ENCODE measurements at places on chromosomes 16 and 17.

DNA sequence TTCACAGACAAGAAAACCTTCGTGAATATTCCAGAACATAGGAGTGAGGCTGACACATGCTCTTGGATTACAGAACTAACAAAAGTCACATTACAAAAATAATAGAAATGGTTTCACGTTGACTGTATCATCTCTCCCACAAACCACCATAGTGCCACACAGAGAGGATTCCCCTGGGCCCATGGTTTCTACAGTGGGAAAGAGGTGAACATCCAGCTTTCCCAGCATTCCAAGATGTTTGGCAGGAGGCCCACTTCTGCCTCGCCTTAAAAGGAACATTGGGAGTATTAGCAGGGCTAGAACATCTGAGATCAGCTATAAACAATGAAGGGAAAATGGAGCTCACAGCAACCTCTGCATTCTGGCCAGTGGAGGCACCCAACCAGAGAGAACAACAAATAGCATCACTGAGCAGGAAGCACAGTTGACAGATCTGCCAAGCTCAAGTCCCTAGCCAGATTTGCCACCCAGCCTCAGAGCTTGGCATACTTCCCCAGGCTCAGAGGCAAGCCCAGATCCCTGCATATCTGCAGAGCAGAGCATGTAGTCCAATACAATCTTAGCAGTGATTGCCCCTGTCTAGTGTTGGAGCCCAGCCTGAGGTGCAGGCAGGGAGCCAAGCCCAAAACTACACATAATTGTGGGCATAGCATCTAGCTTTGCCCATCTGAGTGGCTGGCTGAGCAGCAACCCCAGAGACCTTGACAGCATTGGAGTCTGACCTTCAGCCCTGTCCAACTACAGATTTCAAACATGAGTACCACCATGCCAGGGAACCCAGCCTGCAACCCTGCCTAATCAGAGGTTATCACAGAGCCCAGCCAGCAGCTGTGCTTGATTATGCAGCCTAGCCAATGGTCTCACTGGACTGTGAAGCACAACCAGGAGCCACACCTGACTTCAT, 260.4 kb downstream of the CEP112 start:
- no peak for DNase-seq

- no peak for DNase-seq
These were observed 33.8 kb downstream of the SLC47A1 start for GRCh38 chr17:19567216-19568015.

- DNase-seq = no peak
These were observed 126.0 kb downstream of the HS3ST3A1 start for GRCh38 chr17:13475574-13476223.

DNA sequence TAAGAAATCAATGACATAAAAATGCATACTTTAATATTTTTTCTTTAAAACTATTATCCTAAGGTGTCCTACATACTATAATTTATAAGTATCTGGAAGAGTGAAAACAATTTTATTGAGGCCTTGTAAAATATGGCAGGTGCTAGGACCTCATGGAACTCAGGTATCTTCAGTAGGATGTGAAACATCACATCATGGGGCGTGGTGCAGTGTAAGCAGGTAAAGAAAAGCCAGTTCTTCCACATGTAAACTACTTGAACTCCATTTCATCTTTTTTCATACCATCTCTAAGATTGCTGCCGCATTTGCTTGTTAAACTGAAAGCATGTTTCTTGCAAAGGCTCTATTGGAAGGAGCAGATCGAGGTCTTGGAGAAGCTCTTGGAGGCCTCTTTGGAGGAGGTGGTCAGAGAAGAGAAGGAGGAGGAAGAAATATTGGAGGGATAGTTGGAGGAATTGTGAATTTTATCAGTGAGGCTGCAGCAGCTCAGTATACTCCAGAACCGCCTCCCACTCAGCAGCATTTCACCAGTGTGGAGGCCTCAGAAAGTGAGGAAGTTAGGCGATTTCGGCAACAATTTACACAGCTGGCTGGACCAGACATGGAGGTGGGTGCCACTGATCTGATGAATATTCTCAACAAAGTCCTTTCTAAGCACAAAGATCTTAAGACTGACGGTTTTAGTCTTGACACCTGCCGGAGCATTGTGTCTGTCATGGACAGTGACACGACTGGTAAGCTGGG, at the start of gene CAPNS2:
Gene CAPNS2 (plus strand): TSS at position 253 of the 744 bp plus-strand sequence. CDS start 73 bp downstream, at position 326.
- no peak for DNase-seq

GRCh38 chr16:71387045-71387871, 28.7 kb downstream of the CALB2 start:
- DNase-seq = no peak

DNA sequence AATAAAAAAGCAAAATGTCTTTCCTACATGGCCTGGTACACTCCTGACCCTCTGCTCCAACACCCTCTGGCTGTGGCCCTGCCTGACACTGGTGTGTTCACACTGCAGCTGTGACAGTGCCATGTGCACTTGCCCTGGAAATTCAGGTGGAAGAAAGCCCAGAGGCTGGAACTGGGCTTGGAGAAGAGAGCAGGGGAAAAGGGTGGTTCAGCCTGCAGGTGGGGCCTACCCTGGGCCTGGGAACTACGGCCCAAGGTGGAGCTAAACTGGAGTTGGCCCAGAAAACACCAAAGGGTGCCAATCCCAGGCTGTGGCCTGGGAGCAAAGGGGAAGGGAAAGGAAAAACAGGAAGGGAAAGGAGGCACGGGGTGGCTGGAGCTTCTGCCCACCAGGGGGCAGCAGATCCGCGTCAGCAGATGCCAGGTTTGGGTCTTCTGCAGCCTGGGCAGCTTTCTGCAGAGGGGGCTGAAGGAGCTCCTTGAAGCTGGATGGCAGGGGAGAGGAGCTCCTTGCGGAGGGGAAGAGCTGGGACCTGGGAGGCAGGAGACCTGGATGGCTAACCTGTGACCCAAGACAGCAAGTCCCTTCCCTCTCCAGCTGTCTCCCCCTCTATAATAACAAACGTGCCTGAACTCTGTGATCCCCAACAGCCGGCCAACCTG, 15.4 kb upstream of the CTCF start:
- DNase-seq = peak; percentile 93

DNA sequence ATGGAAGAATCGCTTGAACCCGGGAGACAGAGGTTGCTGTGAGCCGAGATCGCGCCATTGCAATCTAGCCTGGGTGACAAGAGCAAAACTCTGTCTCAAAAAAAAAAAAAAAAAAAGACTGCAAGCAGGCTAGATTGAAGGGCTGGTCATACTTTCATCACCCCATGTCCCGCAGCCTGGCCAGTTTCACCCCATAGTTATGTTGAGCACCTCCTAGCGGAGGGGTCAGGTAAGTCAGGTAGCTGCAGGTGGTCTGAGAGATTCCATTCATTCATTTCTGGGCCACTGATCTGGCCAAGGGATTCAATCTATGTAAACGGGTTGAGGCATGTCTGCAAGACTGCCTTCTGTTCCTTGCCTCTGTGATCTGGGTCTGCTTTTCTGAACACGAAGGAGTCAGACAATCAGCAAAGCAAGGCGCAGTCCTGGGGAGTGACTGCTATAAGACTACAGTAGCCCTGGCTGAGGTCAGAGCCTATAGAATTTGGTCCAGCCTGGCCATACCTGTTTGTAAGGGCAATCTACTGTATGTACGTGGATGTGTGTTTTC, 23.6 kb upstream of the BPTF start:
- DNase-seq = no peak

- no peak for DNase-seq
These were observed 35.1 kb downstream of the GLP2R start for GRCh38 chr17:9860851-9861250.

- DNase-seq = peak; percentile 86
These were observed 13.3 kb upstream of the NUDT16L1 start for GRCh38 chr16:4679850-4680636.

DNA sequence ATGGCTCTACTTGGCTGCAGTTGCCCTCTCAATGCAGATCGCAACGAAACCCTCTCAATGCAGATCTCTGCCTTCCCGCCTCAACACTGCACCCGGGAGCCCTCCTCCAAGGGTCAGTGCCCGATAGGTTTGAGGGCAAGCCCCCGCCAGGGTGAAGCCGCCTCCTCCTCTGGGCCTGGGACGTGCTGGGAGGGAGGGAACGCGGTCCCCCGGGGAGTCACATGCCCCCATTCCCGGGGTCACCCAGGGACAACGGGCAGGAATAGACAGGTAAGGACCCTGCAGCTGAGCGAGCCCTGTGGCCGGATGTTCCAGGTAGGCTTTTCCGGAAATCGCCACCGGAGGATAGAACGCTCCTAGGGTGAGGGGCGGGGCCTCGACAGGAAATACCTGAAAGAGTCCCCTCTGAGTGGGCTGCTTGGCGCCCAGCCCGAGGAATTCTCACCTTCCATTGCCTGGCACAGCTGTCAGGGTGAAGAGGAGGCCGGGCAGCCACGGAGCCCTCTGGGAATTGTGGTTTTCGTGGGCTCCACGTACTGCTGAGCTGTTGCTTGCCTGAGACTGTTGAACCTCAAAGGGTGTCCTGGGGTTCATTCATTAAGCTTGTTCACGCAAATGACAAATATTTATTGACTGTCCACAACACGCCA, 12.8 kb downstream of the ZNF174 start:
- no peak for DNase-seq

DNA sequence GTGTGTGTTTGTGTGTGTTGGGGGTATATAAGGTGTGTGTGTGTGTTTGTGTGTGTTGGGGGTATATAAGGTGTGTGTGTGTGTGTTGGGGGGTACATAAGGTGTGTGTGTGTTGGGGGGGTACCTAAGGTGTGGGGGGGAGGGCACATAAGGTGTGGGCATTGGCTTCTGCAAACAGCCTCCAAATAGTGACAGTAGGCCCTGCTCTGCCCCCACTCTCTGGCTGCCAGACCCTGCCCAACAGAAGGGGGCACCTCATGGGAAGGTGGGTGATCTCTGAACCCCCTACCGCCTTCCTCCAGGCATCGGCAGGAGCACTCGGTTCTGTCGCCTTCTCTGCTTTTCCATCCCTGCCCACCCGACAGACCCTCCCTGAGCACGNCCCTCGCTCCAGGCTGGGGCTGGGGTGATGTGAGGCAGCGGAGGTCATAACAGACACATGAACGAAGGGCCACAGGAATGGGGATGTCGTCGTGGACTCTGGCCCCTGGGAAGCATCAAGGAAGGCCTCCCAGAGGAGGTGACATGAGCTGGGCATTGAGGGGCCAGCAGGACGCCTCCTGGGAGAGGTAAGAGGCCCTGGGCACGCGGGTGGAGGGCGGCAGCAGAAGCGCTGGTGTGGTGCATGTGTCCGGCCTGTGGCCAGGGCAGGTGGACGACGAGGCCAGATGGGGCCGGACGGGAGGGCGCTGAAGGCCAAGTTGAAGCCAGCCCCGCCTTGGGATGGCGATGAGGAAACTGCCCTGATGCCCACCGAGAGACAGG, 136.6 kb upstream of the RPH3AL start:
- DNase-seq = peak; percentile 82

DNA sequence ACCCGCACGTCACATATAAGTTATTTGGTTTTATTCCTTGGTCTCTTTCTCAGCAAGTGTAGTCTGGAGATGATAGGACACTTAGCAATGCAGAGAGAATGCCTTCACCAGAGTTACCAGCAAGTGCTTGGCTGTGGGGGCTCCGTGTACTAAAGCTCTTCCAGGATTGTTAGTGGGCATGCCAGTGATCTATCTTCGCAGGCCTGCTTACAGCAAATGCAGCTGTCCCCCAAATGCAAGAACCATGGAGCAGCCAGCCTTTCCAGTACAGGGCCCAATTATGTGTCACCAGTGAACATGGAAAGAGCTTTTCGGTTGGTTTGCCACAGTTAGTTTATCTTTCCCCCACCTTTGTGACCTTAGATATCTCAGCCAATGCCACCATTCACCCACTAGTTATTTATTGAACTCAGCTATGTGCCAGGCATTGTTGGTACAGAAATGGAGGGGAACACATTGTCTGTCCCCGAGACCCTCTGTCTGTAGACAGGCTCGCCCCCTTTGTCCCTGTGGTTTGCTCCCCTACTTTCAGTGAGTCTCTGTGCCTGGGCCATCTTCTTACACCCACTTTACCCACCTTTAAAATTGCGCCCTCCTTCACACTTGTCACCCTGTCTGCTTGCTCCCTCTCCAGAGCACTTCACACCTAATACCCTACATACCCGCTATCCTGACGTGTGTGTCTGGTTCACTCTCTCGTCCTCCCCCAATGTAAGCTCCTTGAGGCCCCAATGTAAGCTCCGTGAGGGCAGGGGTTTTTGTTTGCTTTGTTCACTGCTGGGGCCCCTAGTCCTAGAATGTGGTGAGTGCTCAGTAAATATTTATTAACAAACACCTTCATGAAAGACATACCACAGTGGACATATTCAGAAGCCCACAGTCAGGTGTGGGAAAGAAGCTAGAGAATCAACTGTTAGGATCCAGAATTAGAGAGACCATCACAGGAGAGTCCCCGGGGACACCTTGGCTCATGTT, 13.3 kb downstream of the USP10 start:
- DNase-seq = no peak

GRCh38 chr16:11005611-11005975, 61.2 kb downstream of the CLEC16A start:
- DNase-seq = no peak

DNA sequence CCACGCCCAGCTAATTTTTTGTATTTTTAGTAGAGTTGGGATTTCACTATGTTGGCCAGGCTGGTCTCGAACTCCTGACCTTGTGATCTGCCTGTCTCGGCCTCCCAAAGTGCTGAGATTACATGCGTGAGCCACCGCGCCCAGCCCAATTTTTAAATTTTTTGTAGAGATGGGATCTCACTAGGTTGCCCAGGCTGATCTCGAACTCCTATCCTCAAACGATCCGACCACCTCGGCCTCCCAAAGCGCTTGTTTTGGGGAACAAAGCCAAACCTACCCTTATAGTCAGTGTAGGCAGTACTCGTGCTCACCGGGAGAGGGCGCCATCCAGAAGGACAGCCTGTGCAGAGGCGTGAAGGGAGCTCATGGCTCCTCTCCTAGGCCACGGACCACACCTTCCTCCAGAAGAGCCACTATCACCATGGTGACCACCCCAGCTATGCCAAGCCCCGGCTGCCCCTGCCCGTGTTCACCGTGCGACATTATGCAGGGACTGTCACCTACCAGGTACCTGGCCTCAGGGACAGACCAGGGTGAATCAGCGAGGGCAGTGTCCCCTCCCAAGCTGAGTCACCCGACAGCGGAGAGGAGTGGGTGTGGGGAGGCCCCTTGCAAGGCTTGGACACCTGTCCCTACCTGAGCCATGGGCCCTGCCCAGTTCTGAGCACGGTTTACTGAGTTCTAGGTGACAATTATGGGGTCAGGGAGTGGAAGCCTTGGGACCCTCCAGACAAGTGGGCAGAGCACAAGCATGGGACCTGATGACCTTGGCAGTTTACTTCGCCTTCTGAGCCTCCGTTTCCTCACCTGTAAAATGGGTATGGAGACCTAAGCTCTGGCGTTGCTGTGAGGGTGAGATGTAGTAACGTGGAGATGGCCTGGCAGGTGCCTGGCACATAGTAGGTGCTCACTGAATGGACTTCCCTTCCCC, 13.7 kb downstream of the MYO15B start:
- no peak for DNase-seq

GRCh38 chr16:67312719-67313118, 13.8 kb downstream of the KCTD19 start:
- no peak for DNase-seq

Measured in aorta (tissue), 5 donors.